ENCODE measurements at places on chromosomes 13 and 19. TPM values are rescaled to one million over a fixed set of nuclear protein-coding genes. Genes with fewer than 3 reads are reported as not detected.

DNA sequence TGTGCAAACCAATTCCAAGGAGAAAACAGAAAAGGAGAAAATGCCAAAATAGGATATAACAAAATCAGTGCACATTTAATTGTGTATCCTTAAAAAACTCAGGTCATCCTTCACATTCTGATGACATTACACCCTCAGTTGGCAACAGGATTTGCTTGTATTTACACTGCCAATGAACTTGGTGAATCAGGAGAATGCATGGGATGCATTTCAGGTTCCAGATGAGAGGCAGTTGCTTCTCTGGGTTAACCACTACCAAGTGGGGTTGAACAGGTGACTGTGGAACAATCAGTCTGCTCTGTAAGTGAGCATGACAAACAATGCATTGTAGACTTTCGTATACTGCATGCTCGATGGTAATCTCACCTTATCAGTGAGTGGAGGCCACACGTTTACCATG is 79.1 kb downstream of the STARD13 start:
- no peak for DNase-seq

- peak; percentile 50 for DNase-seq
These were observed 685 bp downstream of the LENG9 start for GRCh38 chr19:54462655-54463530.

- DNase-seq = no peak
These were observed 3.7 kb upstream of the TYROBP start for GRCh38 chr19:35911790-35912189.

DNA sequence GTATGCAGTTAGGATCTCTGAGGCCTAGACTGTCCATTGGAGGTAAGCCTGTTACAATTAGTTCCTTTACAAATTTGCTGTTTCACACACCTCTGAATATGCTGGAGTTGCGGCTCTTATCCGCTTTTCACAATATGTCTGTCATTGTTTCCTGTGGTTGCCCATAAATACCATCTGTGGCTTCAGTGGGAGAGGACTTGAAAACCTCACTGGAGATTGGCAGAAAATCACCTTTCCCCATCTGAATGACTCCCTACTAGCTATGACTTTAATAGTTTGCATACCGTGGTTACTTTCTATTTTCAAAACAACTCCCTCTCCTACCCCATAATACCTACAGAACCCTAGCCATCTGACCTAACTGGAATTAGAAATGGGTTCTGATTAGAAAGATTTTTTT is 454.3 kb downstream of the PCDH17 start:
- DNase-seq = no peak

- DNase-seq = no peak
These were observed 7.5 kb upstream of the PDCD5 start for GRCh38 chr19:32573492-32573794.

DNA sequence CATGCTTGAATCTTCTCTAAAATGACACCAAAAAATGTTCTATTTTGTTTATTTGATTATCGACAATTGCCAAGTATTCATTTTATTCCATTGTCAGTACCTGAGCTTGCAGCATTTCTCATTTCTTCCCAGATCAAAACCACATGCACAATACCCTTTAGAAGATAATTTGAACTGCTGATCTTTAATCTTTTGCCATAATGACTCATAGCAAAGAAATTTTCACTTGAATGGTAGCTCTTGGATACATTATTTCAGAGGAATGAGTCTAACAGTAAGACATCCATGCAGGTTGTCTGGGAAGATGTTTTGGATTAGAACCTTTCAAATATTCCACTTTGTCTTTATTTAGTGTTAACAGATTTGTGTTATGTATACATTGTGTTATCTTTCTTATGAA is 42.0 kb upstream of the RXFP2 start:
- DNase-seq = no peak

DNA sequence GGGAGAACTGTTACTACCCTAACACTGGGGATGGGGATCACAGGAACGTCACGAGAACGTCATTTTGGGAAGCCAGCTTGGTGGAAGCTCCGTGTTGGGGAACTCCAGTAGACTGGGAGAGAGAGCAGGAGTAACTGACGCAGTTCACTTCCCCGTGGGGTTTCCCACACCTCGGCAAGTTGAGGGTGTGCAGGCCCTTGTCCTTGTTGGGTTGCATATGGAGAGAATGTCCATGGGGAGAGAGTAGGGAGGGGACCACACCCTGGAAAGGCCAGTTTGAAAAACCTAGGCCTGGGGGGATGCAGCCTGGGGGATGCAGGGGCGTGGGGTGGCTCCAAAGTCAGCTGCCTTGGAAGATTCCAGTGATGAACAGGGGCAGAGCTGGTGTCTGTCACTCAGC is 50.7 kb upstream of the MCF2L start:
- DNase-seq = no peak

GRCh38 chr13:20019043-20019442 is 60.5 kb downstream of the ZMYM2 start:
- DNase-seq = no peak

GRCh38 chr19:47499371-47499770 is 15.4 kb upstream of the KPTN start:
- DNase-seq = no peak

GRCh38 chr13:99087954-99088491 is 110.2 kb upstream of the DOCK9 start:
- no peak for DNase-seq

GRCh38 chr19:41799444-41800000 is 3.1 kb downstream of the CEACAM3 start:
- no peak for DNase-seq

GRCh38 chr19:19405971-19406877 is 749 bp downstream of the GATAD2A start:
- DNase-seq = peak; percentile 24

DNA sequence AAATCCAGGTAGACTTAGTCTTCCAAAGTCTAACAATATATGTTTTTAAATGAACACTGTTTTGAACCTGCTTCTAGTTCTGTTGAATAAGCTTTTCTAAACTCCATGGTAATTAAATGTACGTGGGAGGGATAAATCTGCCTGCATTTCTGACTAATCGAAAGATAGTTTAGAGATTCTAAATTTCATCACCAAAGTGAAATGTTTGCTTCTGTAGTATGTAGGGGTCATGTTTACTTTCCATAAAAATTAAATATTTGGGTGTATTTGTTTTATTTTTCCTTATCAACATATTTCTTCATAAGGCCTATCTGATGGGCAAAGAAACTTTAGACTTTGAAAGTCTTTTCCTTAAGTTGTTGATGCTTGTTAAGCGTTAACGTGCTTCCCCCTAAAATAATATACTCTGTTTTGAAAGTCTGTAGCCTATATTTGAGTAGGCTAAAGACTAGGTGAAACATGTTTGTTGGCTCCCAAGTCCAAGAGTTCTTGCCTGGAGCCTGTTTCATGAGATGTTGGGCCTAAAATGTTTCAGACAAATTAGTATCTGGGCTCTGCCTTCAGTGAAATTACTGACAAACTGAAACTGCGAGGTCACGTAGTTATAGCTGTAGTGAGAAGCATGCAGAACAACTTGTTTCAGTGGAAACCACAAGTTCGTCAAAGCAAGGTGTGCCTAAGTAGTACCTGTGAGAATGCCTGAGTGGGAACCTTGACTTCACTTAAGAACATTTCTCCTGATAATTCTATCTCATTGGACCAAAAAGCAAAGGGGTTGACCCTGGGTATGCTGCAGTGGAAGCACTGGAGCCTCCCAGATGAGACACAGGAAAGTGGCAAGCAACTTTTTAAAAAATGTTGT is 126.2 kb downstream of the LMO7 start:
- no peak for DNase-seq

DNA sequence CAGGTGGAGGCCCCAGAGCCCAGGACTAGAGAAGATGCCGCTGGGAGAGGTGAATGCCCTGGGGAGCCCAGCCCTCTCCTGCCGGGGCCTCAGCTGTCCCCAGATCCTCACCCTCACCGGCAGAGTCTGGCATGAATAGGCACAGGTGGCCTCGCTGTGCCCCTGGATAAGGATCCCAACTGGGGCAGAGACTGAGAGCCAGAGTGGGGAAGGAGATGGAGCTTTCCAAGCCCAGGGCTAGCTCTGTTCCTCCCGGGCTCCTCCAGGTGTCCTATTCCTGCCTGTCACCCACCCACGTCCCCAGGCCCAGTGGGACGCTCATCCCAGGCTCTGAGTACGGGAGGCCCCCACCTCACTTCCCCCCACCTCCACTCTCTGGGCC is 16.5 kb downstream of the PRR36 start:
- DNase-seq = no peak

- DNase-seq = no peak
These were observed 56.4 kb downstream of the KLF12 start for GRCh38 chr13:74077792-74078191.

DNA sequence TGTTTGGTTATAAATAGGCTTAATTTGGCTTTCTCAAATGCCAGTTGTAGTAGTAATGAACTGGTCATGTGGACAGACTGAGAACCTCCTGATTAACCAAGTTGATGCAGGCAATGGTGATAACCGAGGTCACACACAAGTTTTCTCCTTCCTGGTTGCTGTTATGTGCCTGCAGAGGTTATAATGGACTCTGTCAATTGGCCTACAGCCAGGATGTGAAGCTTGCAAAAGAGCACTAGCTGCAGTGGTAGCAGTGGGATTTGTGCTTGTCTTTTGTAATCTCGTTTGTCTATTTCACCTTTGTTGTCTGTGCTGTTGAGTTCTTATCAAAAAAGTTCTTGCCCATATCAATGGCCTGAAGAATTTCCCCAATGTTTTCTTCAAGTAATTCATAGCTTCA is 20.6 kb downstream of the OR10H3 start:
- DNase-seq = peak; percentile 7

DNA sequence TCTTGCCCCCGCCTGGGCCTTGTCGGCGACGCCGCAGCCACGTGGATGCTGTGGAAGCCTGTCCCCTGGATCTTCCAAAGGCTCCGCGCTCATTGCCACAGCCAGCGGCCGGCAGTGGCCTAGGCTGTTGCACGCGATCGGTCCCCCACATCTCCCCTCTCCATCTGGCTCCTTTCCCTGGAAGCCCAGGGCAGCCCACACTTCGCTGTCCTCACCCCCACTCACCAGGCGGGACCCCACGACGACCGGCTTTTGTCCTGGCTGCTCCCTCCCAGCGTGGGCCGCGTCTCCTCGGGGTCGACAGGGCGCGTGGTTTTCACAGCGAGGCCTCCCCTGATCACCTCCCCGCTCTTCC is 605 bp upstream of the TEX30 start:
- no peak for DNase-seq

- DNase-seq = no peak
These were observed 10.1 kb upstream of the ZNF554 start for GRCh38 chr19:2809387-2810140.

- no peak for DNase-seq
These were observed 111.9 kb downstream of the KCNRG start for GRCh38 chr13:50126993-50127725.

- no peak for DNase-seq
These were observed 13.0 kb downstream of the ERCC2 start for GRCh38 chr19:45357445-45357783.

DNA sequence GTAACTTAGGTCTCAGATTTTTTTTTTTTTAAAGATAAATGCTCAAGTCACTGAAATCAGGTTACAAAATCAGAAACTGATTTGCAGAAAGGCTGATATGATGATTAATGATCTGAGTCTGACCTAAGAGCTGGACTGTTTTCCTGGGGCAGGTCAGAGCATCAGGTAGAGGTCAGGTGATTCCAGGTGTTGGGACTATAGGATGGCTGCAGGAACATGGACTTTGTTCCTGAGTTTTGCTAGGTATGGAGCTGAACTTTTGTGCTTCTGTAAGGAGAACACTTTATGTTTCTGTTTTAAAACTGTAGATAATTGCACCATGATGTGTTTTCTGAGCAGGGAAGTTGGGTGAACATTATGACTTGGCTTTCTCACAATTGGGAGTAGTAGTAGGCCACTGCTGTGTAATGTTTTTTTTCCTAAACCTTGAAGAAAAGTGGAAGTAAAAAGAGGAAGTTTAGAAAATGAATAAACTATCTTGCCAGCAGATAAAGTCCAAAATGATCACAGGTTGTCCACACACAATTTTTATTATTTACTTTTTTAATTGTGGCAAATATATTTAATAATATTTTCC is 297.2 kb downstream of the DCT start:
- no peak for DNase-seq

DNA sequence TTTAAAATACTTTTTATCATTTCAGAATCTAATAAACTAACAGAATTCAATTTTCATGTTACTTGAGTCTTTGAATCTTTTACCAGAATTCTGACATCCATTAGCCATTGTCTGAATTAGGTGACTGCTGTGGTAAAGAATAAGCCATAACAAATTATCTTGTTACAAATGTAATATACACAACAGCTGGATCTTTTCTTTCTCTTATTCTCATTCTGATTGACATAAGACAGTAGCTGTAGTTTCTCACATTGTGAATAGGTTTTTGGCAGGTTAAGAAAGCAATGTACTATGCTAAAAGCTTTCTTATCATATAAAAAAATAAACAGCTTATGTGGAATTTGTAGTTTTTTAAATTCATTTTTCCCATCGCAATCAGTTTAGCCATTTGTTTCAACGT is 734.0 kb upstream of the PCDH9 start:
- no peak for DNase-seq

GRCh38 chr13:48391257-48391656 is 21.7 kb downstream of the LPAR6 start:
- DNase-seq = no peak

DNA sequence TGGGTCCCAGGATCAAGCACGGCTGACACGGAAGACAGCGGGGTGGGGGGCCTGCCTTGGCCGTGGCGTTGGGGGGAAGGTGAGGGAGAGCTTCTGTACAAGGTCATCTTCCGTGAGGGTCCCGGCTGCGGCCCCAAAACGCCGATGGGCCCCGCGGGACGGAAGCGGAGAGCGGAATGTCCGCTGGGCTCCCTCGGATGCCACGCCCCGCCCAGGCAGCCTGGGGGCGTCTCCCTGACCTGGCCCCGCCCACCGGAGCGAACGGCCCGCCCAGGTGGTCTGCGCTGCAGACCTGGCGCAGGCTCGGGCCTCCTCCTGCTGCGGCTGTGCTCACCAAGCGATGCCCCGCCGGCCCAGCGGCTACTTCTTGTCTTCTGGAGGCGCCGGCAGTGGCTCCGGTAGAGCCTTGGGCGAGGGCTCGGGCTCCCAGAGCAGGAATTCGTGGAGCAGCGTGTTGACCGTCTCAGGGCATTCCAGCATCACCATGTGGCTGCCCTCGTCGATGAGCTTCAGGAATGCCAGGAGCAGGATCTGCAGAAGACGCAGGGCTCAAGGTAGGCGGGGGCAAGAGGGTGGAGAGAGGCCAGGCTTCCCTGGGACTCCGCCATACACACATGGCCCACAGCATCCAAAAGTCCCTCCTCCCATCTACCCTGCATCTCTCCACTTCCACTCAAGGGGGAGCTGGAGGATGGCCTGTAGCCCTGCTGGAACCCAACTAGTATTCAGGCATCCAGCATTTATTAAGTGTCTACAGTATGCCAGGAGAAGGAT is 10.7 kb downstream of the ABHD8 start:
- peak; percentile 90 for DNase-seq

- no peak for DNase-seq
These were observed 8.1 kb downstream of the ALOX5AP start for GRCh38 chr13:30743319-30744055.

Gene ZNF536
- 2.7 TPM for total RNA-seq

Gene NCAN
- not detected for total RNA-seq

Gene ZNF526
- 6.8 TPM for total RNA-seq

Gene ZNF221
- total RNA-seq = 3.0 TPM

Gene ZNF135
- total RNA-seq = 0.42 TPM

Gene BRME1
- 0.56 TPM for total RNA-seq

Gene FLT3LG
- 0.37 TPM for total RNA-seq

Gene C2CD4C
- total RNA-seq = 1.1 TPM

Gene NKPD1
- total RNA-seq = 0.03 TPM
